ENCODE measurements at places on chromosomes 2 and 18.

- peak; percentile 84 for DNase-seq
These were observed 9.7 kb downstream of the TMEM18 start for GRCh38 chr2:667332-667999.

GRCh38 chr2:73859721-73860586, 31.2 kb downstream of the STAMBP start:
- DNase-seq, result peak; percentile 92

- peak; percentile 65 for DNase-seq
These were observed 64.6 kb downstream of the COLEC12 start for GRCh38 chr18:435940-436339.

DNA sequence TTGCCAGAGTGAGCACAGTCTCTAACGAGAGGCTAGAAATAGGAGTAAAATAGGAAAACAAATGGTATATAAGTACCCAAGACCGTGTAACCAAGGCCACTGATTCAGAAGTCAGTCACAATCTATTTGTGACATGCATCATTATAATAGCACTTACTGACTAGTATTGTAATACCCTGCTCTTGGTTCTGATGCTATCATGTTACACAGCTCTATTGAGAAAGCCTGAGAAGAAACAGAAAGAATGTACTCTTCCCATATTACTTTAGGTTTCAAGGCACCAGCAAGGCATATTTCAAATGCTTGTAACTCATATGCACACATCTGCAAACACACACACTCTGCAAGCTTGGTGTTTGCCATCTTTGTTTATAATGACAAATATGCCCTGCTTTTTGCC, 746.4 kb downstream of the SLC4A3 start:
- peak; percentile 88 for DNase-seq

DNA sequence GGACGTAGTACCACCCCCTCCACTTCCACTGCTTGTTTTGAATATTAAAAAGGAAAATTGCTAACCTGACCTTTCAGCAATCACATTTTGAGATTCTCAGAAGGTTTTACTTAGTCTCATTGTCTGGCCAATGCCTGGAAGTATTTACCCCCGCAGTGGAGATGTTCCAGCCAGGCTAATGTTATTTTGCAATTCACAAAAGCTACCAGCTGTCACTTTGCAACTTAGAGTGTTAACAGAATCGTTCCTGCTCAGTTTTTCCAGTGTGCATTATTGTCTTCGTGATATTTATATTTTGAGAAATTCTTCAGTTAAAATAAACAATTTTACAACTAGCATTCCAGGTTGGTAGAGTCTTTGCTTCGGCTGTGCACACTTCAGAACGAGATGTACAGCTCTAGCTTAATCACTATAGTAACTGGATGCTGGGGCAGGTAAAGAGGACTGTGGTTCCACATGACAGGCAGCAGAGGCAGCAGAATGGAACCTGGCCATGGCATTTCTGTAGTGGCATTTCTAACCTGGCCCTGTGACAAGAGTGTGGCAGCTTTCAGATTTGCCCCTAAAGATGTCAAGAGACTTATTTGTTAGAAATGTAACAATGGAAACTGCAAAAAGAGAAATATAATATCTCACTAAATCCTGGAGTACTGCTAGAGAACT, 85.1 kb downstream of the DTNA start:
- DNase-seq, result no peak

GRCh38 chr2:84840306-84840705, 40.6 kb downstream of the TRABD2A start:
- DNase-seq, result peak; percentile 20

DNA sequence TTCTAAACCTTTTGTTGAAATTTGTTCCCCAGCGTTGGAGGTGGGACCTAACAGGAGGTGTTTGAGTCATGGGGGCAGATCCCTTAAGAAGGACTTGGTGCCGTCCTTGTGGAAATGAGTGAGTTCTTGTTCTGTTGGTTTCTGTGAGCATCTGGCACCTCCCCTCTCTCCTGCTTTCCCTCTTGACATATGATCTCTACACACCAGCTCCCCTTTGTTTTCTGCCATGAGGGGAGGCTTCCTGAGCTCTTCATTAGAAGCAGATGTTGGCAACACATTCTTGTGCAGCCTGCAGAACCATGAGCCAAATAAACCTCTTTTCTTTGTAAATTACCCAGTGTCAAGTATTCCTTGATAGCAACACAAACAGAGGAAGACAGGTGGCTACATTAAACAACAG, 23.8 kb downstream of the NABP1 start:
- DNase-seq, result no peak

- DNase-seq, result no peak
These were observed 16.4 kb downstream of the VIL1 start for GRCh38 chr2:218435003-218435982.

- DNase-seq, result no peak
These were observed 99.4 kb downstream of the ZNF516 start for GRCh38 chr18:76395609-76396008.

- no peak for DNase-seq
These were observed 254.1 kb downstream of the GLI2 start for GRCh38 chr2:120989512-120990441.

GRCh38 chr2:191230174-191230573, 15.0 kb upstream of the MYO1B start:
- DNase-seq, result peak; percentile 91

GRCh38 chr18:11155034-11155759, 5.8 kb upstream of the PIEZO2 start:
- no peak for DNase-seq

DNA sequence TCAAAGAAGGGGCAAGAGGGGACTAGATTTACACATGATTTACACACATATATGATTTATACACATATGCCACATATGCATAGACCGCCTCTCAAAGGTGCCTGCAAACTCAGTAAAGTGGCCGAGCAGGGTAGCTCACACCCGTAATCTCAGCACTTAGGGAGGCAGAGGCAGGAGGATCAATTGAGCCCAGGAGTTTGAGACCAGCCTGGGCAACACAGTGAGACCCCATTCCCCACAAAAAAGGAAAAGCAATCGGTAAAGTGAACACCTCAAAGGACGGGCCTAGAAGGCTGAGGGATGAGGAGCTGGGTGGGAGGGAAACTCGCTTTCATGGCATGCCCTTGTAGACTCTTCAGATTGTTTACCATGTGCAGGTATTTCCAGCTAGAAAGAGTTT, 5.1 kb downstream of the ANKRD39 start:
- no peak for DNase-seq

DNA sequence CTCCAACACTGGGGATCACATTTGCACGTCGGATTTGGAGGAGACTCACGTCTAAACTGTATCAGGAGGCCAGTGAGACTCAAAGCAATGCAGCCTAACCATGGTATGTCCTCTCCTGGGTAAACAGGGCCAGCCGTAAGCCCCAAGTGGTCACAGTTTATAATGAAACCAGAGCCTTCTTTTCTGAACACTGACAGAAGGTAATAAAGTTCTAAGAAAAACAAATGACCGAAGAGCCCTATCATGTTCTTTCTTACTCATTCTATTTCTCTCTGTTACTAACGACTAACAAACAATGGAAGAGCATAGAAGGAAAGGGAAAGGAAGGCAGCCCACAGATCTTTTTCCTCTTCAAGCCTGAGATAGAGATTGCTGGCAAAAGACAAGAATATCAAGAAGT, 796.8 kb upstream of the SOX11 start:
- no peak for DNase-seq

DNA sequence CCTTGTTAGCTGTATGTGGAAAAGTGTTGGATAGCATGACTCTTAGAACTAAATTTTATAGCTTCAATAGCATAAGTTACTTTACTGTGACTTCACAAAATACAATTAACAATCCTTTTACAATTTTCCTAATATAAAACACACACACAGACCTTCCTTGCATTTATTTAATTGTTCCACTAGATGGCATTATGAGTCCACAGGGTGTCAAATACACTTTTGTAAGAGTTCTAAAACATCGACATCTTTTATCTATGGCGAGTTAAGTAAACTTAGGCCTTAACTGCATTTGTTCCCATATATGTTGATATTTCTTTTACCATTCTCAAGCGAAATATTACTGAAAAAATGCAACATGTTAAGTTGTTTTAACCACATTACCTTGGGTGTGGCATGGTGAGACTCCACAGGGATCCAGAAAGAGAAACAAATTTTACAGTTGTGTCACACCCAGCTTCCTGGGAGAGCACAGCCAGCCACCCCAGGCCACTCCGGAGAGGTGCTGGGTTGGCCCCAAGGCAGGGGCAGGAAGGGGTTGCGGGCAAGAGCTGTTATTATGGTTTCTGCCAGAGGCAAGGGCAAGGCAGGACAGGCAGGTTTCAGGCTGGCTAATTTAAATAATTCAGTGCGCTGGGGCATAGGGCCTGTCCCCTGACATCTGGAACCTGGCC, 312.4 kb upstream of the MC4R start:
- peak; percentile 41 for DNase-seq

GRCh38 chr2:53884883-53885282, 25.1 kb upstream of the GPR75 start:
- DNase-seq, result no peak

DNA sequence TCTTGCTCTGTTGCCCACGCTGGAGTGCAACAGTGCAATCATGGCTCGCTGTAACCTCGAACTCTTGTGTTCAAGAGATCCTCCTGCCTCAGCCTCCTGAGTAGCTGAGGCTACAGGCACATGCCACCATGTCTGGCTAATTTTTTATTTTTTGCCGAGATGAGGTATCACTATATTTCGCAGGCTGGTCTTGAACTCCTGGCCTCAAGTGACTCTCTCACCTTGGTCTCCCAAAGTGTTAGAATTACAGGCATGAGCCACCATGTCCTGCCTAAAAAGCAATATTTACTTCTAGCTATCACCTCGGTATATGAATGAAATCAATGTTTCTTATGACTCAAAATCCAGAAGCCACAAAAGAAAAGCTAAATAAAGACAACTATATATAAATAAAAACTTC, 2.2 kb downstream of the BUB1 start:
- no peak for DNase-seq

DNA sequence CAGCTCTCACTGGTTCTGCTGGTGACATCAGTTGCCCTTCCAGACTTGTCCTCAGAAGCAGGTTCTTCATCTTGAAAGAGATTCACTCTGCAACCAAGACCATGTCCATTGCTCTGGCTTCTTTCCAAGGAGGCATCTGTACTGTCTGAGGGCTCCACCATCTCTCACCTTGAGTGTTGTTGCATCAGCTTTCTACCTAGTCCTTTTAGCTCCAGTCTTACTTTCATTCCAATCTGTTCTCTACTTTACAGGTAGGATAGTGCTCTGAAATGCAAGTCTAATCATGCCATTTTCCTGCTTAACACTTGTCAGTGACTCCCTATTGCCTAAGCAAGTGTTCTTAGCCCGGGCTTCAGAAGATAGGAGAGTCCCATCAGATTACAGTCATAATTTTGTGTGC, 117.7 kb downstream of the EN1 start:
- DNase-seq, result no peak

GRCh38 chr2:158637357-158637756, 157.8 kb upstream of the DAPL1 start:
- DNase-seq, result peak; percentile 63

GRCh38 chr2:181152701-181153100, 172.3 kb downstream of the UBE2E3 start:
- no peak for DNase-seq

DNA sequence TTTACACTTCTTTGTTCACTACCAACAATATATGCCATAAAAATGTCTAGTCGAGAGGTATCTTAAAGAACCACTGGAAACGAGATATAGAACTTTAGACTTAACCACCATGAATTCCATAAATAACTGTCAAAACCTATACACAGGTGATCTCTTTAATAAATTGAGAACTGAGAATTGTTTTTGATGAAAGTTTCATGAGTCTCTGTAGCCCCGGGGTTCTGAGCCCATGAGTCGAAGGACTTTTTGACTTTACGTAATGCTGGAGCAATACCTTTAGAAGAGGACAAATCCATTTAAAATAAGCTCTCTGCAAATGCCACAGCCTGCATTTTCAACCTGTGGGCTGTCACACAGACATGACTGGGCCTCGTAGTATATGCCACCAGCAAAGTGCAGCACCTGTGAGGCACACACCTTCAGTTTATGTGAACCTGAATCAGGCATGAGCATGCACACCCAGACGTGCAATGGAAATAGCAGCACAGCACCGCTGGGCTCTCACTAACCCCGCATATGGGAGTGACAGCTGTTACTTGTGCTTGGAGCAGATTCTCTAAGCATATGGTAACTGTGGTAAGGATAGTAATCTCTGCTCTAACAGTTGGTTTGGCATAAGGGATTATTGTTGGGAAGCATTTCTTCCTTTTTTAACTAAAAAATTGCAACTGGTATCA, 383.2 kb downstream of the SOCS6 start:
- no peak for DNase-seq
